ENCODE measurements at places on chromosomes 7 and 10. TPM values are rescaled to one million over a fixed set of nuclear protein-coding genes. Genes with fewer than 3 reads are reported as not detected.

The TMEM184A gene
- 1.6 TPM for total RNA-seq

GRCh38 chr7:129689995-129690581, 78.6 kb downstream of the NRF1 start:
- DNase-seq: no peak
- H3K36me3 ChIP-seq: peaks cover 6% of the 10 kb centered on the region
- no peaks in the 10 kb centered on the region for H3K27me3 ChIP-seq

- H3K27ac ChIP-seq: no peak overlapping the region
- DNase-seq: no peak
- no peaks in the 10 kb centered on the region for H3K4me1 ChIP-seq
- no peaks in the 10 kb centered on the region for H3K36me3 ChIP-seq
- no peak overlapping the region for H3K4me3 ChIP-seq
These were observed 60.2 kb upstream of the NRG3 start for GRCh38 chr10:81814842-81815241.

The NAT16 gene
- not detected for total RNA-seq

The CDHR1 gene
- 0.51 TPM for total RNA-seq
